Activated naive CD4-positive, alpha-beta T cell treated with Interleukin-2 at 50 U/mL for 16 hours (primary cell): ENCODE measurements at places on chromosomes 16 and 17.
A peak's percentile ranks its signal among the peaks of the same experiment; 100 is the strongest.

DNA sequence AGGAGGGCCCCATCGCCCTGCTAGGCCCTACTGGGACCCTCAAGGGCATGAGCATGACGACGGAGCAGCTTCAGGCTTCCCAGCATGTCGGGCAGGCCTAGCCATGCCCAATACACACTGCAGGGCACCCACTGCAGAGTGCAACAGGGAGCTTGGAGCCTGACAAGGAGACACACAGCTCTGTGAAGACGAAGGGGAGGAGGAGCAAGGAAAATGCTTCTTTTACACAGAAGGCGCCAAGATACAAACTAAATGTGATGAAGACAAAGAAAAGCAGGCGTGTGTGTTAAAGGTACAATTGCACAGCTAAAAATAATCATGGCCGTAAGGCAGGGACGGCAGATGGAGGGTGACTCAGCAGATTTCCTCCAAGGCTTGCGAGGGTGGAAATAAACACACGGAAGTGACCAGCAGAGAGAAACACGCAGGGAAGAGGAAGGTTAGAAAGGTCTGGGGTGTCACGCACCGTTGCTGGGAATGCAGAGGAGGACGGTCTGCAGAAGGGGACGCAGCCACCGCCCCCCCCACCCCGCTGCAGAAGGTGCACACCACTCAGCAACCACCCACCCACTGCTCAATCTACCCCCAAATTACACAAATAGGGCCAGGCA, 108.5 kb downstream of the ZNF778 start:
- no peak for DNase-seq

DNA sequence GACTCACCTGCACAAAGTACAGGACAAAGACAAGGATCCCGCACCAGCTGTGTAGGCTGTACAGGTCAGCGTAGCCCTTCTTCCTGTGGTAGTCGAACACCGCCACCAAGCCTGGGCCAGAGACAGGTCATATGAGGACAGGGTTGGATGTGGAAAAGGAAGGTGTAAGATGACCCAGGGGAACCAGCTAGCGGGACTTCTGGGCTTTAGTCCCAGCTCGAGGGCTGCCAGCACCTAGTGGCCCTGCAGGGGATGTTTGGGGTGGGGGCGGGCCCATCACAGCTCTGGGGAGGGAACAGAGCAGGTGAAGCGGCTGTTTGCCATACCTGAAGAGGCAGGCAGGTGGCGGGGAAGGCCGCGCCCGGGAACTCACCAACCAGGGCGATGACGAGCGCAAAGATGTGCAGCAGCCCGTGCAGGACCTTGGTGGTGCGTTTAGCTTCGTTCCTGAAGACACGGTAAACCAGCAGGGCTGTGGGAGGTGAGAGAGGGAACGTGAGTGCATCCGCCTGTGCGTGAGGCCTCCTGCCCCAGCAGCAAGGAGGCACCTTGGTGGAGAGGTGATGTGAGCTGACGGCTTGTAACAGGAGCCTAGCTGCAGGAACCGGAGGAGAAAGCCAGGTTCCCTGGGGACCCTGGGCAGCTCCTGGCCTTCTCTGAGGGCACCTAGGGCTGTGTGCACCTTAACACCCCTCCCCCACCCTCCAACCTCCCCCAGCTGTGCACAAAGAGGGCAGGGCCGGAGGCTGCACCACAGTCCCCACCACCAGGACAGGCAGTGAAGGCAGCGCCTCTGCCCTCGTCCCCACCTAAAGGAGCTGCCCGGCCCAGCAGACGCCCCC, 10.2 kb downstream of the CYB561 start:
- no peak for DNase-seq

- no peak for DNase-seq
These were observed 497 bp downstream of the CES1 start for GRCh38 chr16:55832425-55832772.

- no peak for DNase-seq
These were observed at the start of gene FBXO39 for GRCh38 chr17:6775871-6776405. Gene FBXO39, plus strand, starts transcription at chr17:6776215. Its CDS starts 3,654 bp downstream, at chr17:6779869.

- DNase-seq = no peak
These were observed 5.7 kb upstream of the TCAP start for GRCh38 chr17:39659279-39660010.

DNA sequence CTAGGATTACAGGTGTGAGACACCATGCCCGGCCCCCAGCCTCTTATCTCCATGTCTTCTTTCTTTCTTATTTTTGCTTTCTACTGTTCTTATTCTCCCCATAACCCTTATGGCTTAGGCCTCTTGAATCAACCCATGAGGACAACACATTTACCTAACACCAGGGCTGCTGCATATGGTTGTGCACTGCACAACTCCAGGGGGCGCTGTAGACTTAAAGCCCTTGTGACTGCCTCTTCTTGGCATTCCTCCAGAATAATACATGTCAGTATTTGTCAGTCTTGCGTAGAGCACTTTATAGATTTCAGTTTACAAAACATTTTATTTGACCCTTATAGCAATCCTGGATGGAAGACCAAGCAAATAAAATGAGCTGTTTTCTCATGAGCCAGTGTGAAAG, 225.0 kb upstream of the SALL1 start:
- no peak for DNase-seq

GRCh38 chr17:66570447-66571195, 264.3 kb upstream of the CACNG5 start:
- DNase-seq = no peak

- no peak for DNase-seq
These were observed 369 bp upstream of the BTBD17 start for GRCh38 chr17:74362069-74362405.

DNA sequence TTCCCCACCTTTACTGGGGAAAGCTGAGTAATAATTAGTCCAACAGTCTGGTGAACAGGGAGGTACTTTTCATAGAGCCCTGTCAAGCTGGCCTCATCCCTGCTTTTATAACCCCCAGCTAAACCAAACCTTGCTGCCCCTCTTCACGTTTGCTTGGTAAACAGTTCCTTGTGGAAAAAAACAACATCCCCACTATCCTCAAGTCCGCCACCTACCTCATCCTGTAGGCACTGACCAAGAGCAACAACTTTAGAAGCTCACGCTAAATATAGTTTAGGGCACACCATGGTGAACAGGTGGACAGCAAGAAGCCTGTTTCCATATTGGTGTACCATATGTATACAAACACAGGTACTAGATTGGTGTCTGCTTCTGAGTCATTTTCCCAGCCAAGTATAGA, 16.5 kb downstream of the NFE2L1 start:
- no peak for DNase-seq

DNA sequence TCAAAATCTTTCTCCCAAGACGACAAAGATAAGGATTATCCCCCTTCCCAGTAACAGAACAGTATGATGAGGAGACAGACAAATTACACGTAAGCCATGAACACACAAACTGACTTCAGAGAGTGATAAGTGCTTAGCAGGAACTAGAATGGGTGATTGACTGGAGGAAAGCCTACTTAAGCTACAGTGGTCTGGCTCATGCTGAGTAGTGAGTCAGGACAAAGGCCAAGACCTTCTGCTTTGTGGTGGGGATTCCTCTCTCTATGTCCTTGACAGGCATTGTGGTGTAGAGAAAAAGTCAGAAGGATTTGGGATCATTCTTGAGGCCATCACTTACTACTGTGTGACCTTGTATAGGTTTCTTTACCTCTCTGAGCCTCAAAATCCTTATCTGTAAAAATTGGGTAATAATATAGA, 381.9 kb upstream of the CCL2 start:
- no peak for DNase-seq

DNA sequence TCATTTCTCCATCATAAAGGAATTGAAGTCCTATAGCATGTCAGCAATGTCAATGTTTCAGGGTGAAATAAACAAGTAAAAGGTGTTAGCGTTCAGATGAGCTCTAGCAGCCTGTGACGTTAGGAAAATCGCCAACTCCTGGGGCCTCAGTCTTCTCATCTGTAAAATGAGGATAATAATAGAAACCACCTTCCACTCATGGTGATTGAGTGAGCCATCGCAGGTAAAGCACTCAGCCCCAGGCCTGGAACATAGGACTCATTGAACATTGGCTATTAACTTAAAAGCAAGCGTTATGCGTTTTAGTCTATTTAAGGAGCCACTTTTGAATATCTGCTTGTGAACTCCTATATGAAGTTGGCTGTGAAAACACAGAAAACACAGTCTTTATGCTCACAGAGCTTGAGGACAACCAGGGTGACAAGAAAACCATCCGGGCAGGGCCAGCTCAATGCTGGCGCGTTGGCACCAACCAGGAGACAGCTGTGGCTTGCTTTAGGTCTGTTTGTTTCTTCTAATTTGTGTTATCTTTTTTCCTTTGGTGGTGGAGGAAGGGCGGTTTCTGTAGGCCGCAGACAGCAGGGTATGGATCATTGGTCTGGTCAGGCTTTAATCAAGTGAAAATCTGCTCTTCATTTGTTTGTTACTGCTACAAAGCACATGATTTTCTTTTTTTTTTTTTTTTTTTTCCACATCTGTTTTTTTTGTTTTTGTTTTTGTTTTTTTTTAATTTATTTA, 35.7 kb upstream of the MED9 start:
- DNase-seq = no peak

- DNase-seq = no peak
These were observed 4.0 kb upstream of the PPP1R27 start for GRCh38 chr17:81838753-81839255.

DNA sequence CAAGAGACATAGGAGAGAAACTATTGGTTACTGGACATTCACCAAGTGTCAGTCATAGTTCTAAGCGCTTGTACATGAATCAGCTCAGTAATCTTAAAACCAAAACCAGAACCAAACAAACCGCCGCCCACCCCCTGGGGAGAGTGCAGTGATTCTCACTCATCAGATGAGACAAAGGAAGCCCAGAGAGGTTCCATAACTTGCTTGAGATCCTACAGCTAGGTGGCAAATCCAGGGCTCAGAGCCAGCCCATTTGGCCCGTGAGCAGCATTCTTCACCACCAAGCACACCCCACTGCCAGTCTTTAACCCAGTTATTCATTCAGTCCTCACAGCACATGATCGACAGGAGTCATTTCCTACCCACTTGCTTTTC, 37.2 kb upstream of the RGS9 start:
- peak; percentile 88 for DNase-seq

- no peak for DNase-seq
These were observed 1.1 kb upstream of the MYH11 start for GRCh38 chr16:15857724-15858560.

GRCh38 chr17:59046192-59046591, 60.5 kb downstream of the TRIM37 start:
- DNase-seq = no peak

GRCh38 chr16:80997139-80997798, 9.4 kb downstream of the CMC2 start:
- DNase-seq = no peak
